ENCODE measurements at places on chromosomes 1 and 21. TPM values are rescaled to one million over a fixed set of nuclear protein-coding genes. Genes with fewer than 3 reads are reported as not detected.

Gene LIN28A
- not detected for total RNA-seq

Gene HCN3
- 2.5 TPM for total RNA-seq

Gene C8B
- not detected for total RNA-seq

Gene CD52
- not detected for total RNA-seq

Gene PFKL
- 90.2 TPM for total RNA-seq

Gene CDC14A
- total RNA-seq = 2.6 TPM

Gene CHRNB2
- 0.15 TPM for total RNA-seq

Gene LSS
- 47.5 TPM for total RNA-seq

Gene OTUD3
- total RNA-seq = 12.0 TPM

Gene AKIRIN1
- 59.0 TPM for total RNA-seq

Gene CPTP
- 21.0 TPM for total RNA-seq

Gene OR2L13
- total RNA-seq = not detected

Gene PCP4L1
- not detected for total RNA-seq

Gene CSF3R
- not detected for total RNA-seq

Gene KCNQ4
- total RNA-seq = not detected

Gene TPTE
- not detected for total RNA-seq

Gene LCE2D
- not detected for total RNA-seq

Gene PAX7
- total RNA-seq = not detected

Gene HSD11B1
- 0.39 TPM for total RNA-seq

Gene THEM5
- not detected for total RNA-seq

Gene KRTAP11-1
- not detected for total RNA-seq

Gene GCSAML
- total RNA-seq = not detected

Gene PYHIN1
- total RNA-seq = not detected

Gene CD34
- total RNA-seq = 0.52 TPM

Gene CRYAA
- total RNA-seq = not detected

Gene FCRL1
- not detected for total RNA-seq

Data from MCF 10A (cell line).